ENCODE measurements at places on chromosomes 13 and 19. TPM values are rescaled to one million over a fixed set of nuclear protein-coding genes. Genes with fewer than 3 reads are reported as not detected.
A peak's percentile ranks its signal among the peaks of the same experiment; 100 is the strongest.

GRCh38 chr13:91144054-91144453 is 203.4 kb upstream of the MIR17HG start:
- H3K27me3 ChIP-seq, result no peaks in the 10 kb centered on the region
- H3K36me3 ChIP-seq, result no peaks in the 10 kb centered on the region
- no peaks in the 10 kb centered on the region for H3K4me1 ChIP-seq
- no peak overlapping the region for H3K27ac ChIP-seq
- no peak overlapping the region for H3K4me3 ChIP-seq

Gene NLRP5
- polyA plus RNA-seq, result not detected

Gene HOOK2
- polyA plus RNA-seq, result 2.9 TPM

DNA sequence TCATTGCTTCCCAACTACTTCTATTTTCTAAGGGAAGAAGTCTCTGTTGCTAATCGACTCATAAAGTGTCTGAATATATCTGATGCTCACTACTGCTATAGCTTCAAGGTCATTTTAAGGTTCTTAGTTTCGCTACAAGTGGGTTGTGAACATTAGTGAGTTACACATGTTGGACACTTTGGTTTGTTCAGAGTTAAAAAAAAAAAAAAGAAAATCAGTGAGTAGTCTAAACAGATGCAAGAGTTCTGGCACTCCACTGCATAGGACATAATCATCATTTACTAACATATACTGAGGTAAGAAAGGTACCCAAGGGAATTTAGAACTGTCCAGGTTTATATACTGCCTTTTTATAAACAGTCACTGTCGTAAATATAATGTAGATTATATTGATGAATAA is 108.8 kb downstream of the KLF12 start:
- no peaks in the 10 kb centered on the region for H3K27me3 ChIP-seq
- peaks cover 71% of the 10 kb centered on the region for H3K4me1 ChIP-seq
- H3K4me3 ChIP-seq, result peak overlapping the region; percentile 13
- H3K27ac ChIP-seq, result no peak overlapping the region
- DNase-seq, result no peak
- H3K36me3 ChIP-seq, result peaks cover 8% of the 10 kb centered on the region

- DNase-seq, result no peak
- no peaks in the 10 kb centered on the region for H3K36me3 ChIP-seq
- no peak overlapping the region for H3K4me3 ChIP-seq
- H3K27ac ChIP-seq, result no peak overlapping the region
- H3K4me1 ChIP-seq, result no peaks in the 10 kb centered on the region
Measured at GRCh38 chr13:32264407-32264806, 50.8 kb downstream of the ZAR1L start.

GRCh38 chr19:39737351-39737750 is 478 bp downstream of the CLC start:
- DNase-seq, result no peak
- H3K36me3 ChIP-seq, result no peaks in the 10 kb centered on the region
- H3K4me3 ChIP-seq, result no peak overlapping the region
- no peaks in the 10 kb centered on the region for H3K27me3 ChIP-seq
- no peak overlapping the region for H3K27ac ChIP-seq

DNA sequence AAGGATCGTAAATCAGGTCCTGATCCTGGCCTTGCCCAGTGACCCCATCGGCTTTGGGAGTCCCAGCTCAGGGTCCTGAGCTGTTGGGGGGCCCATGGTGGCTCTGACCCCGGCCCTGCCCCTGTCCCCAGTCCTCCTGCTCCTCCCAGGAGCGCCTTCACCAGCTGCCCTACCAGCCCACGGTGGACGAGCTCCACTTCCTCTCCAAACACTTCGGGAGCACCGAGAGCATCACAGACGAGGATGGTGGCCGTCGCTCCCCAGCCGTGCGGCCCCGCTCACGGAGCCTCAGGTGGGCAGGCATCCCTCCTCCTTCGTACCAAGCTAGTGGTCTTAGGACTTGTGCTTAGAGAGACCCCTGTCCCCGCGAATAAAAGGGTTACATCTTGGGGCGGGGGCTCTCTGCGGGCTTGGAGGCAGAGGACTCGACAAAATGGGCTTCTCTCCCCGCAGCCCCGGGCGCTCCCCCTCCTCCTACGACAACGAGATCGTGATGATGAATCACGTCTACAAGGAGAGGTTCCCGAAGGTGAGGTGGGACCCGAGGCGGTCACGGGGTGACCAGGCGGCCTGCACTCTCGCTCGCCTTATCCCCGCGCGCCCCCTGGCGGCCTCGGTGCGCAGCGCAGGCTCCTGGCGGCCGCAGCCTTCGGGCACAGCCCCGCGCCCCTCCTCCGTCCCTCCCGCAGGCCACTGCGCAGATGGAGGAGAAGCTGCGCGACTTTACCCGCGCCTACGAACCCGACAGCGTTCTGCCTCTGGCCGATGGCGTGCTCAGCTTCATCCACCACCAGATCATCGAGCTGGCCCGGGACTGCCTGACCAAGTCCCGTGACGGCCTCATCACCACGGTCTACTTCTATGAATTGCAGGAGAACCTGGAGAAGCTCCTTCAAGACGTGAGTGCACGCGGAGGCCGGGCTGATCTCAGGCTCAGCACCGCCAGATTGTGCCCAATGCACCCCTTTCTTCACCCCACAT is 9.1 kb downstream of the MAST1 start:
- peaks cover 14% of the 10 kb centered on the region for H3K27me3 ChIP-seq
- peak; percentile 75 for DNase-seq

DNA sequence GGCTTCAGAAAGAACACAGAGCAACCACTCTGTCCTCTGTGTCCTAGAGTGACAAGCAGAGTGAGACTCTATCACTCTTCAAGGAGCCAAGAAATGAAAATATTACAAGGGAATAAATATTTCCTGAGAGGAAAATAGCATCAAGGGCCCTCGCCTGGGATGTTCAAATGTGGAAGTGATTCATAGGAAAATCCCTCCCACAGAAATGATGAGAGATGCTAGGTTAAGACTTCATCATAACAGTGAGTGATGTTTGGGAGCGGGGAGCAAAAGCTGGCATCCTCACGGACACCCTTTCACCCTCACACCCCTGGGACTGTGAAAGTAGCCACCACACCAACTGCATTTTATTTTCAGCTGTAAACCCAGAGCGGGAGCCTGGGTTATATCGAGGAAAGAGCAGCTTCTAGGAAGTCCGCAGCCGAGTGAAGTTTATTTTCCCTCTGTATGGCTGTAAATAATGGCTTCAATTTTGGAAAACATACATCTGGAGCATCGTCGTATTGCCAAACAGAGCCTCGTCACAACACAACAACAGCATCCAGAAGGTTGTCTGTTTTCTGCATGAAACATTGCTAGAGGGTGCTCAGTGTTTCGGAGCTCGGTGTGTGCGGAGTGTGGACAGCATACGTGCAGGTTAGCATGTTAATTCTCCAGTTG is 54.8 kb downstream of the DLEU7 start:
- no peaks in the 10 kb centered on the region for H3K36me3 ChIP-seq
- H3K27me3 ChIP-seq, result no peaks in the 10 kb centered on the region
- H3K4me1 ChIP-seq, result no peaks in the 10 kb centered on the region
- H3K27ac ChIP-seq, result no peak overlapping the region

DNA sequence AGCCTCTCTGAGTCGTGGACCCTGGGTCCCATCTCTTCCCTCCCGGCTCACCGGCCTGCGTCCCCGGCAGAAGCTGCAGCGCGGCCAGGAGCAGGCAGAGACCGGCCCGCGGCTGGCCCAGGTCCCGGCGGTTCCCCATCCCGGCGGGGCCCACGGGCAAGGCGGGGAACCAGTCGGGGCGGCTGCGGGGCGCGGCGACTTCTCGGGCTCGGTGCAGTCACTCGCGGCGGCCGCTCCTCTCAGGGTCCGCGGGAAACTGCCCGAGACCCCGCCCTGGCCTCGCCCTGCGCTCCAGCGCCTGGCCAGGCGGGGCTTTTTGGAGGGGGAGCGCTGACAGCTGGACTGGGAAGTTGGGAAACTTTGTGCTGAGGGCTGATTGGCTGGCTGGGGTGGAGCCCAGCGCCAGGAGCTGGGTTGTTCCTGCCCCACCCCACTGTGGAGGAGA is at the start of gene COL5A3:
Gene COL5A3, minus strand, starts transcription at position 258 of the 445 bp plus-strand sequence. Its CDS starts 119 bp downstream, at position 139.
- H3K4me3 ChIP-seq, result no peak within 1 kb of the TSS

DNA sequence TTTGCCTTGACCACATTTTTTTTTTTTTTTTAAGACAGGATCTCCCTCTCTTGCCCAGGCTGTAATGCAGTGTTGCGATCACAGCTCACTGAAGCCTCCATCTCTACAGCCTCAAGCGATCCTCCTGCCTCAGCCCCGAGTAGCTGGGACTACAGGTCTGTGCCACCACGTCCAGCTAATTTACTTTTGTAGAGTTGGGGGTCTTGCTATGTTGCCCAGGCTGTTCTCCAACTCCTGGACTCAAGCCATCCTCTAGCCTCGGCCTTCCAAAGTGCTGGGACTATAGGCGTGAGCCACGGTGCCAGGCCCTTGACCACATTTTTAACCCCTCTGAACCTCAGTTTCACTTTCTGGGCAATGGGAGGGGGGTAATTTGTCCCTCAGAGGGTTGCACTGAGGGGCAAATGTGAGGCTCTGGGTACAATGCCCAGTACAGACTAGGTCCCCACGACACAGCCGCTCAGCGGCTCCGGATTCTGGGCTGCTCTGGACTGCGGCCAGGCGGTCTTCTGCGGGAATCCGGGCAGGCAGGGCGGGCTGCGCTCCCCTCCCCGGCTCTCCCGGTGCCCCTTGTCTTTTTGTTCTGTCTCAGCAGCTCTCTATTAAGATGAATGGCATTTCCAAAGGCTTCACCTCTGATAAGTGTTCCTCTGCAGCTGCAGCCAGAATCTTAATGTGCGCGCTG is 3.8 kb upstream of the ALOX5AP start:
- H3K4me1 ChIP-seq, result peaks cover 13% of the 10 kb centered on the region
- no peak overlapping the region for H3K27ac ChIP-seq
- DNase-seq, result no peak
- H3K4me3 ChIP-seq, result no peak overlapping the region

Gene UGGT2
- not detected for polyA plus RNA-seq

DNA sequence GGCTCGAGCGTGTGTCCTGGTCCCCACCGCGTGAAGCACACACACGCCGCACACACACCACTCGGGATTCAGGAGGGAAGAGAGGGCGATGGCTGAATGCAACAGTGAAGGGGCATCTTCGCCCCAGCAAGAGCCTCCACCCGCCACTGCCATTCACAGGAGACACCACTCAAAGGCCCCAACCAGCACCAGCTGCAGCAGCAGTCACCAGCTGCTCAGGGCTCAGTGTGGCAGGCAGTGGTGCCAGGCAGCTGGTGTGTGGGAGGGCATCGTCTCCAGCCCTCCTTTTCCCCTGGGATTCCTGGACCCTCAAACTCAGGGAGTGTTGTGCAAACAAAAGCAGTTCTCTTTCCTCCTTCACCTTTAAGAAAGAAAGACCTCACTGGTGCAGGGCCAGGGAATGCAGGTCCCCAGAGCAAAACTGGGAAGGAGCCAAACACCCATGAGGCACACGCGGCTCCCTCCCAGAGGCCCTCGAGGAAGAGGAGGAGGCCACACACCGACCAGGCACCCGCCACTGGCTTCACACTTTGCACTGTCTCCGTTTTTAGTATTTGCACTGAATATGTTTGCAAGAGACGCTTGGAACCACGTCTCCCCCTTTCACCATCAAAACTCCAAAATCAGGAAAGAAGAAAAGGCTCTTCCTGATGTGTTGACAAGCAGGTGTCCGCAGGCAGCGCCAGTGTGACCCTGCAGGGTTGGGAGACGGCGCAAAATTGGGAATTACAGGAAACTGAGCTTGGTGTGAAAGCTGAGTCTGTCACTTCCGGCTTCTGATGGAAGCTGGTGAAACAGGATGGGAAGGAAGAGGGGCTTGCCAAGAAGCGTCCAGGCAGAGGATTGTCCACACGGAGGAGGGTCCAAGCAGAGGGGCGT is 26.4 kb upstream of the F7 start:
- no peaks in the 10 kb centered on the region for H3K36me3 ChIP-seq
- H3K27ac ChIP-seq, result no peak overlapping the region

GRCh38 chr13:78768950-78769349 is 110.0 kb upstream of the OBI1 start:
- H3K27ac ChIP-seq, result no peak overlapping the region
- no peaks in the 10 kb centered on the region for H3K4me1 ChIP-seq
- no peaks in the 10 kb centered on the region for H3K36me3 ChIP-seq
- H3K27me3 ChIP-seq, result no peaks in the 10 kb centered on the region
- no peak for DNase-seq
- no peak overlapping the region for H3K4me3 ChIP-seq

Gene PRTN3
- not detected for polyA plus RNA-seq

GRCh38 chr19:44592451-44592890 is 20.9 kb upstream of the IGSF23 start:
- no peak overlapping the region for H3K4me3 ChIP-seq
- DNase-seq, result no peak
- H3K36me3 ChIP-seq, result no peaks in the 10 kb centered on the region
- no peaks in the 10 kb centered on the region for H3K27me3 ChIP-seq

- H3K4me1 ChIP-seq, result peaks cover 21% of the 10 kb centered on the region
- peak overlapping the region; percentile 51 for H3K27ac ChIP-seq
- H3K36me3 ChIP-seq, result no peaks in the 10 kb centered on the region
- peaks cover 74% of the 10 kb centered on the region for H3K27me3 ChIP-seq
- H3K4me3 ChIP-seq, result no peak overlapping the region
- DNase-seq, result no peak
Measured at GRCh38 chr19:55173714-55174409, 6.2 kb downstream of the SYT5 start.

DNA sequence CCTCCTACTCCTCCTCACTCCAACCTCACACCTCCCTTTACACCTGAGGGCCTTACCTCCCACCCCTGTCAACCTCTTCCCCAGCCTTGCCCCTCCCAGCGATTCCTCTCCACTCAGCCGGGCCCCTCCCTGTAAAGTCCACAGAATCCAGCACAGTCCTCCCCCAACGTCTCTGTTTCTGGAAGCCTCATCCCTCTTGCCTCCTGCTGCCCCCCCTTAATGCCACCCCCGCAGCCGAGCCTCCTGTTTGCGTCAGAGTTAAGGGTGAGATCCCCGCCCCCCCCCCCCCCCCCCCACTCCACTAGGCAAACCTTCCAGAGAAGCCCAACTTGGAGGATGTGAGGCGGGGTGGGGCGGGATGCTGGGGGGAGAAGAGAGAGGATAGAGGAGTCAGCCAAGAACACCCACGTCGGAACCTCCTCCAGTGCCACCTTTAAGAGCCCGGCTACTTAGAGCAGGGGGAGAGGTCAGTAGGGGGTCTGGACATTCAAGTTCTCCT is 2.1 kb downstream of the UNC13A start:
- peaks cover 52% of the 10 kb centered on the region for H3K27me3 ChIP-seq
- H3K36me3 ChIP-seq, result no peaks in the 10 kb centered on the region
- peaks cover 4% of the 10 kb centered on the region for H3K4me1 ChIP-seq
- H3K4me3 ChIP-seq, result no peak overlapping the region
- no peak overlapping the region for H3K27ac ChIP-seq

Data from CD8-positive, alpha-beta memory T cell (primary cell).